Uterus (tissue), 4 donors: ENCODE measurements at places on chromosomes 12 and 14.

- no peak for DNase-seq
Observed at GRCh38 chr14:96803958-96804357, 6.8 kb downstream of the VRK1 start.

DNA sequence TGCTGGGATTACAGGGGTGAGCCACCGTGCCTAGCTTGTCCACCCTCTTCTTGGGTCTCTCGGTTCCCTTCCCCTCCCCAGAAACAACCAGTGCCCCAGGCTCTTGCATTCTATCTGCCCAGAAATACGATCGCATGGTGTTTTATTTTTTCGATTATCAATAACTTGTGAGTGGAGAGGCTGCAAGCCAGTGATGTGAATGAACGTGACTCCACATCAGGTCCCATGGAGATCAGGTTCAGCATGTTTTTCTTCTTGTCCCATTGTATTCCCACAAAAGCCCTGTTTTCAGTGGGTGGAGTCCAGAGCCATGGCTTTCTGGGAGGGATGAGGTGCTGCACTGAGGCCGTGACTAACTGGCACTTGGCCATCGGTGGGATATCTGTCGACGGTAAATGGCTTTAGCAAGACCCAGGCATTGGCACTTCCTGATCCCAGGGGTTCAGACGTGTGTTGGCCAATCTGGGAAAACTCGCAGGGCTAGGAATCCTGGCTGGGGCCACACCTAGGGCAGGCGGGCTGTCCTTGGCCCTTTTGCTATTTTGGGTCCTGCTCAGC, 12.7 kb upstream of the HNF1A start:
- DNase-seq, result no peak

- no peak for DNase-seq
Observed at GRCh38 chr14:75268633-75269550, 9.7 kb upstream of the FOS start.

- DNase-seq, result no peak
Observed at GRCh38 chr12:58346032-58346632, 404.8 kb downstream of the ATP23 start.

DNA sequence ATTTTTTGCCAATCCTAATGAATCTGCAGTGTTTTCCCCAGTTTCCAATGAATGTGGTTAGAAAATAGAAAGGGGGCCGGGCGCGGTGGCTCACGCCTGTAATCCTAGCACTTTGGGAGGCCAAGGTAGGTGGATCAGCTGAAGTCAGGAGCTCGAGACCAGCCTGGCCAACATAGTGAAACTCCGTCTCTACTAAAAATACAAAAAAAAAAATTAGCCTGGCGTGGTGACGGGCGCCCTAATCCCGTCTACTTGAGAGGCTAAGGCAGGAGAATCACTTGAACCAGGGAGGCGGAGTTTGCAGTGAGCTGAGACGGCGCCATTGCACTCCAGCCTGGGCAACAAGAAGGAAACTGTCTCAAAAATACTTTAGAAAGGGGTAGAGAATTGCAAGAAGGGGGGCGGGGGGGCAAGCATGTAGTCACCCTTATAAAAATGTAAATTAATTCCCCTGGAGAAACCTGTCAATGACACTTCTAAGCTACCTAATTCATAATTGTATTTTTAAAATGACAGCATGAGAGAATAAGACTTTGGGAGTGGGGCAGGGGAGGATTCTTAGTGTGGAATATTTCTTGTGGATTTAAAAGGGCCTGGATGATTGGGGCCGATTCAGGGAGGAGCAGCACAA, 1.7 kb downstream of the KLHDC2 start:
- no peak for DNase-seq
